ENCODE measurements at places on chromosomes 5 and 9.

DNA sequence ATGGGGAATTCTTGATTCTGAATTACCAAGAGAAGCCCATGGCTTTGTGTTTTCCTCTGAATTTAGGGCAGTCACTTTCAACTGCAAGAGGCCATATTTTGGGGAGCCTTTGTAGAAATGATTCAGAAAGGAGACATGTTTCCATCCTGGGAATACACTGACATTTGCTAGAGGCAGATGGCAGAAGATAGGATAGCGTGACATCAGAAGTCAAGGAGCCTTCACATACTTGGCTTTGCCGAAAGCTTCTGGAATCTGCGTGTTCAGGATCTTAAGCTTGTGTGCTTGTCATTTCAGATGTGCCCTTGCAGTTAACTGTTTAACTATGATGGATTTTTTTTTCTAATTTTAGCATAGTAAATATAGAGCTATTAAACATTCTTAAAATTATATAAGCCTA is 296.2 kb downstream of the ARHGEF28 start:
- no peak for DNase-seq

DNA sequence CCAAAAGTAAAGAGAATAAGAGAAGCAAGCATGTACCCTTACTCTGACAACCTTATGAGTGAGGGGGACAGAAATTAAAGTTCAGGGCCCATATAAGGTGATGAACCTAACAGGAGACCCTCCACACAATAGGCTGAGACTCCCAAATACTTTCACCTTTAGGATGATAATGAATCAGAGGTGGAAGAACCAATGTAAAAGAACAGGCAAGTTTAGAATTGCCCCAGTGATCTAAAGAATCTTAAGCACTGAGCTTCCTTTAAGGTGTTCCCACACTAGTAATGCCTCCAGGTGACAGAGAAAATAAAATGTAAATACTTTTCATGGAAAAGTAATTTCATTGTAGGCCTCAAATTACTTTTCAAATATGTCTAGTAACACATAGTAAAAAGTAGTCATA is 8.2 kb upstream of the FAM151B start:
- no peak for DNase-seq

- no peak for DNase-seq
Measured at GRCh38 chr9:87436716-87437115, 61.0 kb upstream of the DAPK1 start.

DNA sequence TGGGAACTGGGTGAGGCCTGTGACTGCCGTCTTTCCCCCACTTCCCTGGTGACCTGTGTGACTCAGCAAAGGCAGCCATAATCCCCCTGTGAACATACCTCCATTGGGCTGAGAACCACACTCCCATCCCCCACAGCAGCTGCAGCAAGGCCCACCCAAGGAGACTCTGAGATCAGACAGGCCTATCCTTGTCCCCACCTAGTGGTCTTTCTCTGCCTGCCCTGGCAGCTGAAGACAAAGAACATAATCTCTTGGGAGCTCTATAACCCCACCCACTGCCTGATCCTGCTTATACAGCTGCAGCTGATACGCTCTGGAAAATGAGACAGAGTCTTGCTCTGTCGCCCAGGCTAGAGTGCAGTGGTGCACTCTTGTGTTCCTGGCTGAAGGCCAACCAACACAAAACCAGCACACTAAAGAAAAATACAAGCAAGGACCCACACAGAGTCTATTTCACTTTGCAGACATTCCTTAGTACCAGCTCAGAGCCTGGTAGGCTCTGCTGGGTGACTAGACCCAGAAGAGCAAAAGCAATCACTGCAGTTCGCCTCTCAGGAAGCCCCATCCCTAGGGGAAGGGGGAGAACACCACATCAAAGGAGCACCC is 106.7 kb downstream of the MCTP1 start:
- no peak for DNase-seq

DNA sequence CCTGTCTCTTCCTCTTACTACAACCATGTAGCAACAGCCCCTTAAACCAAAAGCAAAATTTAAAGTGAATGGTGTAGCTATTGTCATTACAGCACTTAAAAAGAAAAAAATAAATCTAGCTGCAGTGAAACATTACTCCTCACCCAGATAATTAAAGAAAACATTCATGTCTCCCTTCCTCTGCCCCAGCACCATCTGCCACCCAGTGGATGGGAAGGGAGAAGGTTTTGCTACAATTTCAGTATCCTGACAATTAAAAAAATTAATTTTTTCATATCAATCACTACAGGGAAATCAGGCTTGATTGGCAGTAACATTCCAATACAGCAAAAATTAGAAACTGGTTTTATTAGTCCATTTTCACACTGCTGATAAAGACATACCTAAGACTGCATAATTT is 147.4 kb upstream of the PUM3 start:
- DNase-seq = no peak

DNA sequence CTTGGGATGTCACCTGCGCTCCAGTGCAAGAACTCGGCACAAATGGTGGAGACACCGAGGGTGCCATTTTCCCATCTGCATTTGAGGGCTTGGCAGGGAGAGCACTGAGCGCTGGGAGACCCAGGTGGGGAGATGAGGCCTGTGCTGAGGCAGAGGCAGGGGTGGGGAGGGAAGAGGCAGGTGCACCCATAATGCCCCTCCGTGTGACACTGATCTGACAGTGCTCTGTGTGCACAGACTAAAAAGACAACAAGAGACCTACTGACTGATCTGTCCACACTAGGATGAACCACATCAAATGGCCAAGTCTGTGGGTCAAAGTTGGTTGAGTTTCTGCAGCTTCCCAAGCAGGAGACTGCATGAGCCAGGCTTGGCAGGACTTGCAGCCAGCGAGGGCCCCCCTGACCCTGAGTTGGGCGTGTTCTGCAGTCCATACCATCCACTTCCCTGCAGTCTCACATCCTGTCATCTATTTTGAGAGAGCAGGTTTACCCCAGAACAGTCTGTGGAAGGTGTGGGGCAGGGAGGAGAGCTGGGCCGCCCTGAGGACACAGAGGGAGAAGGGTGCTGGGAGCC is 41.9 kb downstream of the NEK6 start:
- no peak for DNase-seq

DNA sequence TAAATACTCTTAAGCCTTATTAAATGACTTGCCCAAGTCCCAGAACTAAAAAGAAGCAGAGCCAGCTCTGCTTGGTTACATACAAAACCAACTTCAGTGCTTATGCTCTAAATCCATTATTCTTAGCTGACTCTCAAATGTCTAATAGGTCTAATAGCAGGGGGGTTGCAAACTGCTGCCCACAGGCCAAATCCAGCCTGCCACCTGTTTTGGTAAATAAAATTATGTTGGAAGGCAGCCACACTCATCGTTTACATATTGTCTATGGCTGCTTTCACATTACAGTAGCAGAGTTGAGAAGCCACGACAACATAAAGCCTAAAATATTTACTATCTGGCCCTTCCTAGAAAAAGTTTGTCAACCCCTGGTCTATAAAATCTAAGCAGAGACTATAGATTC is 69.0 kb downstream of the KLHL3 start:
- DNase-seq = no peak

GRCh38 chr9:32348106-32348695 is 36.2 kb upstream of the ACO1 start:
- no peak for DNase-seq

GRCh38 chr9:1050125-1050895 is at the start of gene DMRT2:
Gene DMRT2, plus strand, starts transcription at chr9:1050357. Its CDS starts 1,257 bp downstream, at chr9:1051614.
- peak; percentile 83 for DNase-seq

DNA sequence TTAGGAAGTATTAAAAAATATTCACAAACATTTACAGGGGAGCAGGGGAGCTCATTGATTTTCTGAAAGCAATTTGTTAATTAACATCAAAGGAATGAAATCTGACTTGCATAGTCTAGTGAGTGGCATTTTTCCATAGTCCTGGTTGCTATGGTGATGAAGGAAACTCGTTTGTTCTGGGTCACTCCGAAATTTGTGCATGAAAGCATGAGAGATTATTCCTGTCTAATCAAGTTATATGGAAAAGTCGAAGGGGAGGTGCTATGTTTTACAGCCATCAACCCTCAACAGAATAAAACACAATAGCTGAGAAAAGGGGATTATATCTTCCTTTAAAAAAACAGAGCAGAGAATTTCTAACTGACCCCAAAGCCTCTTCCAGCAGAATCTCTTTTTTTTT is 1495.7 kb upstream of the WWC1 start:
- no peak for DNase-seq

GRCh38 chr5:168752416-168753190 is 173.4 kb upstream of the PANK3 start:
- DNase-seq = no peak

GRCh38 chr9:79651251-79651795 is 79.6 kb downstream of the TLE4 start:
- no peak for DNase-seq

DNA sequence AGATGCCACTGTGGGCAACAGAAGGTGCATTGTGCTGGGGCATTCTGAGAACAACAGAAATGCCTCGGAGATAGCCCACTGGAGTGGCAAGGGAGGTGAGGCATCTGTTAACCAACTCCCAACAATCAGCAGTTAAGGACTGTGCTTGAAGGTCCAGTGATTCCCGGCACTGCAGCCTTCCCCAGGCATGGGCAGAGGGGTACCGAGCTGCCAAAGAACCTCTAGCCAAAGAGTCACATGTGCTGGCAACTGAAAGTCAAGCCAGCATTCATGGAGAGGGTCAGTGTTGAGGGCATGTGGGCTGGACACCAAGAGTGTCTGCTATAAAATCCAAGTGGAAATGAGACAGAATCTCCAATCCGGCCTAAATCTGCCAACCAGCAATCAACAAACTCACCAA is 149.6 kb downstream of the ASTN2 start:
- no peak for DNase-seq

- DNase-seq = no peak
Measured at GRCh38 chr5:160040471-160040835, 31.5 kb downstream of the TTC1 start.

DNA sequence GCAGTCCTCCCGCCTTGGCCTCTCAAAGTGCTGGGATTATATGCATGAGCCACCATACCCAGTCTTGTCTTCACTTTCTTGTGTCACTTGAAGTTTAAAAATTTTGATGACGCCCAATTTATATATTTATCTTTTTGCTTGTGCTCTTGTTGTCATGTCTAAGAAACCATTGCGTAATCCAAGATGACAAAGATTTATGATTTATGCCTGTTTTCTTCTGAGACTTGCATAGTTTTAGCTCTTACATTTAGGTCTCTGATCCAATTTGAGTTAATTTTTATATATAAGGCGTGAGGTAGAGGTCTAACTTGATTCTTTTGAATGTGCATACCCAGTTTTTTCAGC is 18.6 kb downstream of the ANKHD1 start:
- no peak for DNase-seq

DNA sequence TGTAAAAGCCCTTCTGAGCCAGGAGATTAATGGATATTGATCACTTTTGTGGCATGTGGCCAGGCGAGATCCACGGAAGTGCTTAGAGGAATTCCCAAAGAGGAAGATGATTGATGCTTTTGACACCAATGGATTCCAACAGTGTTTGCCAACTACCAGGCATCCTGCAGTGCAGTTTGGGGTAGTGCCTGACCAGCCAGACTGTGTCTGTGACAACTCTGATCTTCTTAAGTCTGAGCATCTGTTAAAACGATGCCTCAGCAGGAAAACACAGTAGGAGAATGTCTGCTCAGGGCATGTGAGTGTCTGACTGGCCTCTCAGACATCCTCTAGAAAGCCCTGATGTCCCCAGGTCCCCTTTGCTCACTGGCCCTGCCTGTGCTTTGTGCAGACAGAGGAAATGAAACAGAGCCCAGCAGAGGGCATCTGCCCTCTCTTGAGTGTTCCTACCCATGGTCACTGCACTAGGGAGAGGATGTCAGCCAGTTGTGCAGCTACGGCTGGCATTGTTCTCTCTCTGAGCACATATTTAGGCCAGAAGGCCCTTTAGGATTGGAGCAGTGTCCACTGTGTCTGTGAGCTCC is 57.0 kb downstream of the TRPC7 start:
- DNase-seq = no peak

GRCh38 chr9:8832386-8832785 is 1032.8 kb upstream of the DMAC1 start:
- no peak for DNase-seq

DNA sequence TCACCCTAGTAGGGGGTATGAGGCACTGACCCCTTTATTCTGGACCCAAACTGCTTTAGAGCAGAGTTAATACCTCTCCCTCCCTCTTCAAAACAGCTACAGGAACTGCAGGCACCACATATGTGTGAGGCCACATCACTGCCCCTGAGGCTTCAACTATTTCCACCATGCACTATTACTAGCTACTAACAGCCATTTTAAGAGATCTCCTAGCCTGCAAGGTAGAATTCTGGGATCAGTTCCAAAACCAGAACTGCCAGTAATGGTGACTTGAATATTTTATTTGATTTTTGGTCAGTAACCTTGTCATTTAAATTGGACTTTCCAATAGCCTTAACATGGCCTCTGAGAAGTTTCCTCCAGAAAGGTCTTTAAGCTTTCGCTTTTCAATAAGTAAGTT is 55.3 kb upstream of the FSD1L start:
- DNase-seq = no peak

Measured in right kidney (tissue), 9 donors.